Kidney glomerular epithelial cell (primary cell): ENCODE measurements at places on chromosomes 7 and 10.

- DNase-seq: no peak
Measured at GRCh38 chr10:38157270-38157685, 63.1 kb downstream of the ZNF37A start.

DNA sequence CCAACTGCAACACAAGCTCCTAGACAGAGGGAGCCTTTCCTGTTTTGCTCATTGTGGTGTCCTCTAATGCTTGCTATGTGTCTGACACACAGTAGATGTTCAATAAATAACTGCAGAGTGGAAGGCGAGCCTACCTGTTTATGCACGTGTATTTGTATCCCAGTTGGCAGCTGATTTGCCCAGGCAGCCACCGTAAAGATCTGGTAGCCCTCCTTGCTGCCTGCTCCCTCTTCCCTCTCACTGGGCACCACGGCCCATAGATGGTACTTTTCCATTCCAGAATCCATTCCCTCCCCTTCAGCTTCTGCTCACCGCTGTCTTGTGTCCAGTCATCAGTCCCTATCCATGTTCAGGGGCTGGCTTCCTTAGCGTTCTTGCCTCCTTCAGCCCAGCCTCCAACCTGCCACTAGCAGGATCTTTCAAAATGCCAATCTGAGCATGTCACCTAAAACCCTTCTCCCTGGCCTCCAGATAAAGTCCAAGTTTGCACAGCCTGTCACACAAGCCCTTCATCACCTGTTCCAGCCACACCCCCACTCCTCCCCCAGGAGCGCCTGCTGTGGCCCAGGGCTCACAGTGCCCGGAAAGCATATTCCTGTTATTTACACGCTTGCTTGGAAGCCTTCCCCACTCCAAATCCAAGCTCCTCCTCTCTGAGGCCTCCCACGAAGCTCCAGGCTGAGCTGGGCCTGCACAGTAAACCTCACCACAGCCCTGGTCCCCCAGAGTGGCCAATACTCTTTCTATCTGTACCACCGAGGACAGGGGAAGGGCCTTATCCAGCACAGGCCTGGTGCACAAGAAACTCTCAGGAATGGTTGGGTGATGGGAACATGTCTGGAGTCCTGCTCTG lies 21.0 kb downstream of the ZCCHC24 start:
- DNase-seq: no peak

- no peak for DNase-seq
Measured at GRCh38 chr7:104414216-104414615, 85.8 kb downstream of the LHFPL3 start.

DNA sequence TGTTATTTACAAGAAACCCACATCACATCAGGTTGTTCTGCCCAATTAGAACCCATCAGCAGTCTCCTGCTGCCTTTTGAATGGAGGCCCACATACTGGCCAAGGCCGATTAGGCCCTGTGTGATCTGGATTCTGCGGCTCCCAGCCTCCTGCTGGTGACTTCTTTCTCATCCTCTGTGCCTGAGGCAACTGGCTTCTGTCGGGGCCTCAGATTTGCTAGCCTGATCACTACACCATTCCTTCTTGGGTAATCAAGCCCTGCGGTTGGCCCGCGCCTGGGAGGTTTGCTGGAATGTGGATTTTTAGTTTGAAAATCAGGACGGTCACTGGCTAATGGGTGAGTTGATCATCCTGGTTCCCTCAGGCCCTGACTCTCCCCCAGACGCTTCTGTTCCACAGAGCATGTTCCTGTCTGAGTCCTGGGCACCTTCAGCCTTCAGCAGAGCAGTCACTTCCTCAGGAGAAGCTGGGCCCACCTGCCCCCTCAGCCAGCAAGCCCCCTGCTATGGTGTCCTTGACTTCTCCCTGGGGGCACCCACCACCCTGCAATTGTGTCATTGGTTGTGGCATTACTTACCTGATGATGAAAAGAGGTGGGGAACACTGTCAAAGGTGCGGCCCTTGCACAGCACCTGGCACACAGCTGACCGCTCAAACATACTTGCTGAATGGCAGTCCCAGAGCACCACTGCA lies 207.6 kb downstream of the PHTF2 start:
- no peak for DNase-seq

GRCh38 chr7:52501696-52502095 lies 533.7 kb upstream of the POM121L12 start:
- no peak for DNase-seq

- peak; percentile 20 for DNase-seq
Measured at GRCh38 chr10:124992462-124993344, 50.8 kb downstream of the ZRANB1 start.

GRCh38 chr7:82286096-82286797 lies 157.3 kb downstream of the CACNA2D1 start:
- DNase-seq: no peak

- no peak for DNase-seq
Measured at GRCh38 chr10:78755877-78756455, 312.8 kb upstream of the ZMIZ1 start.

GRCh38 chr7:141630621-141631020 lies 71.3 kb downstream of the DENND11 start:
- DNase-seq: no peak

GRCh38 chr7:155868955-155869783 lies 56.9 kb upstream of the SHH start:
- DNase-seq: no peak

- DNase-seq: no peak
Measured at GRCh38 chr10:98567391-98568133, 120.8 kb upstream of the HPS1 start.

DNA sequence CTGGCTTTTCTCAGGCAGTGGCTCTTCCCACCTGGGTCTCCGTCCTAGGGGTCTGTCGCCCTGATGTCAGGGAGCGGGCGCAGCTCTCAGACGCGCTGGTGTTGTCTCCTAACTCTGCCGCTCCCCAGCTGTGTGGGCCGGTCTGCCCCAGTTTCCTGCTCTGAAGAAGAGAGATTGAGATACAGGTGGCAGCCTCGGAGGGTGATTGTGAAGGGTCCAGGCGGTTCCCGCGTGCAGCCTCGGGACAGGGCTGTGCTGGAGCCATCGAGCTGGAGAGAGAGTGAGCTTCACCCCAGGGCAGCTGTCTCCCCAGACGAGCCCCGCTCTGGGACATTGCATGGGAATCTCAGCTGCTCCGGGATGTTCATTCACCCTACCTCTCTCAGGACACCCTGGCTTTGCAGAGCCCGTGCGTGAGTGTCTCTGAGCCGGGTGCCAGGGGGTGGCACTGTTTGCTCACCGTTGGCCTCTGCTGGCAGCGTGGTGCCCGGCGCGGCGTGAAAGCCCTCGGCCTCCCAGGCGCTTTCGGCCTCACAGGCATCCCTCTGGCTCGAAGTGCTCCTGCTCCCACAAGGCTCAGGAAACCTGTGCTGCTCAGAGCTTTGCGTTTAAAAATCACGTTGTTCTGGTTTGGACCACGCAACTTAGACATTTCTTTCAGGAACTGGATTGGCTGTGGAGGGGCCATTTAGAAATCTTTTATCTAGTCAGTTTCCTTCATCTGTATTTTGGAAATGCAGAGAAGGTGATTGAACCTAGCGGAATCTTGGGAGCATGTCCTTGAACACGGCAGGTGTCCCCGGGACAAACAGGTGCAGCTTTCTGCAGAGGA lies 33.8 kb upstream of the ZFAND2A start:
- DNase-seq: peak; percentile 52

DNA sequence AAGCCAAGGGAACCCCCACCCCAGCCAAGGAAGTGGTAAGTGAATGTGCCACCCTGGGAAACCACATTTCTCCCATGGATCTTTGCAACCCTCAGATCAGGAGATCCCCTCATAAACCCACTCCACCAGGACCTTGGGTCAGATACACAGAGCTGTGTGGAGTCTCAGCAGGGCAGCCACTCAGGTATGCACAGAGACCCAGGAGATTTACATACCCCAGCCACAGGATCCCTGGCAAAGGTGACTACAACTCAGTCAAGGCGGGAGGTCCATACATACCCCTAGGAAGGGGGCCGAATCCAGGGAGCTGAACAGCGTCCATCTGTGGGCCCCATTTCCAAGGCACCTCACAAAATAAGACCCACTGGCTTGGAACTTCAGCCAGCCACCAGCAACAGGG lies 293.4 kb downstream of the CTNNA3 start:
- DNase-seq: no peak

DNA sequence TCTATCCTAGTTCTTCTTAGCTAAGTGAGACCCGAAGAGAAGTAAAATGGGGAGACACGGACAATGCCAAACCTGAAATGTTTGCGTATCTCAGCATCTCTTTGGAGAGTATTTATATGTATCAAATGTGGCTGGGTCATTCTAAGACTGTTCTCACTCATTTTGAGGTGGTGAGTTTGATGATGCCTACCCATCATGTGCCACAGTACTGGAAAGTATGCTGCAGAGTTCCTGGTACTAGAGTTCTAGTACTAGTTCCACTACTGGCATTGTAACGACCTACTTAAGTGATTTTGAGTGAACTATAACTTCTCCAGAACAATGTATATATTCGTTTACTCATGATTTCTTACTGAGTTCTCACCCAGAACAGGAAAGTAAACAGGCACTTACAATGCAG lies 41.9 kb downstream of the ARMC3 start:
- DNase-seq: no peak

- no peak for DNase-seq
Measured at GRCh38 chr10:99534939-99535763, 2.4 kb downstream of the NKX2-3 start.

GRCh38 chr10:70658582-70659136 lies 13.6 kb upstream of the ADAMTS14 start:
- DNase-seq: no peak

- no peak for DNase-seq
Measured at GRCh38 chr10:75766106-75766505, 334.7 kb downstream of the LRMDA start.

- no peak for DNase-seq
Measured at GRCh38 chr10:116112232-116113231, 160.5 kb downstream of the GFRA1 start.

GRCh38 chr7:98168181-98168903 lies 42.9 kb upstream of the BHLHA15 start:
- peak; percentile 51 for DNase-seq
